ENCODE measurements at places on chromosomes 16 and 17.

GRCh38 chr16:53780051-53780450 lies 76.1 kb downstream of the FTO start:
- no peak for DNase-seq

DNA sequence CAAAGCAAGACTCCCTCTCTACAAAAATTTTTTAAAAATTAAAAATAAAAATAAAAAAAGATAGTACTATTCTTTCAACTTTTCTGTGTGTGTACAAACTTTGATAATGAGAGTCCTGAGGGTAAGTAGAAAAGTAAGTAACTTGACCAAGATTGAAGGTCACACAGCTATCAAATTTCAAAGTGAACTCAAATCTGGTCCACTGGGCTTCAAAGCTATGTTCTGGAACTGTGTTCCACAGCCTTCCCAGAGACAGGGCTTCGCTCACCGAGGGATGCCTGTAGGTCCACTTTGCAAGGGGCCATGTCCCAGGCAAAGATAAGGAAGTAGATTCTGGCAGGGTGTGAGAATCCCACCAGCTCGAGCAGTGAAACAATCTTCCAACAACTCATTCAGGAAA lies 56.3 kb upstream of the TNRC6A start:
- DNase-seq, result no peak

- DNase-seq, result no peak
Measured at GRCh38 chr17:13403982-13404946, 197.5 kb downstream of the HS3ST3A1 start.

GRCh38 chr16:84843149-84844048 lies 23.6 kb downstream of the CRISPLD2 start:
- DNase-seq, result no peak
